ENCODE measurements at places on chromosomes 7 and 10. TPM values are rescaled to one million over a fixed set of nuclear protein-coding genes. Genes with fewer than 3 reads are reported as not detected.

DNA sequence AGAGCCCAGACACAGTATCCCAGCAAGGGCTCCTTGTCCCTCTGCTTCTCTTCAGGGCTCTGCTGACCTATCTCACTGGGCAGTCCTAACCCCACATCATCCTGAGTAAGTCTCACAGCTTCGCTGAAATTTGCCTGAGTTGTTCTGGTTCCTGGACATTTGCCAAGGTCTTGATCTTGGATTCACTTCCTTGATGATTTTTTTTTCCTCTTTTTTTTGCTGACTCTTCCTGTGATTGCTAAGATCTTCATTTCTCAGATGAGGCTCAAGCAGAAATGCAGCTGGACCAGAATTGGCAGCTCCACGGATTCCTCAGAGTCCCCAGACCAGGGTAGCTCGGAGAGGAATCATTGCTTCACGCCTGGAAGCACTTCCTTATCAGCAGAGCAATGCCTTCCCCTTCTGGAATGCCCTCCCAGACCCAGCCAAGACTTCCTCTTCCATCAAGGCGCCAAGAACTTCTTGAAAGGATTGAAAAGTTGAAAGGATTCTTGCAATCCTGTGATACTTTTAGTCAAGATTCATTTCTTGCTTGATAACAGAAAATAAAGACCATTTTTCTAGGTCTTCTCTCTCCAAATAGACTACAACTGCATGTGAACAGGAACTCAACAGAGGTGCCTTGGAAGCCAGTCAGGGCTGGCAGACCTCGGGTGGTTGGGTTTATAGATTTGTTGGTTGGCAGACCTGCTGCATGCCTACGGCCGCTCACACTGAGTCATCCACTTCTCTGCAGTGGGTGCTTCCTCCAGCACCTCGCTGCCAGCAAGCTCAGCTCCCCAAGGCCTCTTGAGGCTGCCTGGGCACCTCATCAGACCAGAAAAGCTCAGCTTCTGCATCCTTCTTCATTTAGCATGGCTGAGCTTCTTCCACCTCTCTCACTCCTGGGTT lies 8.8 kb upstream of the AFAP1L2 start:
- no peak for DNase-seq

GRCh38 chr7:5214641-5215040 lies 24.6 kb downstream of the WIPI2 start:
- no peak for DNase-seq

MOGAT3 gene
- not detected for polyA plus RNA-seq

GRCh38 chr7:2720024-2720423 lies 32.0 kb downstream of the AMZ1 start:
- DNase-seq, result no peak

Measured in CD8-positive, alpha-beta memory T cell (primary cell).